ENCODE measurements at places on chromosomes 7 and 10.

DNA sequence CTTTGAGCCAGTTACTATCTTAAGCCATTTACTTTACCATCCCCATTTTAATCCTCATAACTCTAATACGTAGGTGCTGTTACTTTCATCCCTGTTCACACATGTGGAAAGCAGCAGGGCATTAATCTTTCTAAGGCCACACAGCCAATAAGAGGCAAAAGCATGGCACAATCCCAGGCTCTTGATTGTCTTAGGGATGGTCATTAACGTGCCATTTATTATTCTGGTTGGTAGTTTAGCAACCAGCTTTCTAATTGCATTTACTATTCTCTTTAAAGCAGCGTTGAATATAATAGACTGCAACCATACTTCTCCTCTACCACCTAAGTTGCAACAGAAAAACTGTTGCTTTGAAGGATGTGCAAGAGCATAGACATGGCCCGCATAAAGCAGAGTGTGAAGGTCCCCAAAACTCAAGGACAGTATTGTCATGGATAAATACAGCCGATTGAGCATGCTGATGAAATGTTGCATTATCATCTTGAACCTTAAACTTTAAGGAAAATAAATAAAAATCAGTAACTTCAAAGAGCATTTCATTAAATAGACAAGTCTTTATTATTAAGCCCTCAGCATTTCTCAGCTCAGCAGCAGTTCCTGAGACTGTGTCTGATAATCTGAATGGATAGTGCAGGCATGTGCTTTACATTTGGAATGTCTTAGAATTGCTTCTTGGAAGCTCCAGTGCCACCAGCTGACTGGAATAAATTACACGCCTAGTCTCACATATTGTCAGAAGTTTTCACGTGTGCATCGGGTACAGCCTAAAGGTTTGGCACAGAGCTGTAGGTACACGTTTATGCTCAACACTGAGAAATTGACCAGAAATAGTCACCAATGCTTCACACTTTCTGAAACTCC is 467.1 kb downstream of the SDK1 start:
- no peak for DNase-seq

- no peak for DNase-seq
Measured at GRCh38 chr7:134720091-134720935, 59.1 kb upstream of the CALD1 start.

DNA sequence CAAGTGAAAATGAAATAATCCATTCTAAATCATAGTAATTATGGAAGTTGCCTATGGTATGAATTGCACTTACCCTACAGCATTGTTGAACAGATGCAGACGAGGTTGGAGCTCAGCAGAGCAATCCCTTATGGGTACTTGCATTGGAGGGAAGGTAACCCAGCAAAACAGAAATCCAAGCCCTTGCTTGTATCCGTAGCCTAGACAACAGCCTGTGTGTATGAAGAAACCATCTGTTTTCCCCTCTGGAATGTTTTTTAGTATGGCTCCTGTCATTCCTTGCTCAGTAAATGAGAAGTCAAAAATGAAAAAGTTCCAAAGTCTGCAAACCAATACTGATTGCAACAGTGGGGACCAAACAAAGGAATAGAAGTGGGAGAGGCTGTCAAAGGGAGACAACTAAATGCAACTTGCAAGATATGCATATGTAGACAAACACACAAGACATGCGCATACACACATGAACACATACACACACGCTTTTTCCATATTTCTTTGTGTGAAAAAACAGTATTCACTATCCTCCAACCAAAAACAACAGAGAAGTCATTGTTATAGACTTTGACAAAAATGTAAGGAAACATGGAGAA is 260.8 kb downstream of the DYNC1I1 start:
- DNase-seq, result no peak

GRCh38 chr7:93414574-93414973 is 159.9 kb downstream of the CALCR start:
- DNase-seq, result no peak

DNA sequence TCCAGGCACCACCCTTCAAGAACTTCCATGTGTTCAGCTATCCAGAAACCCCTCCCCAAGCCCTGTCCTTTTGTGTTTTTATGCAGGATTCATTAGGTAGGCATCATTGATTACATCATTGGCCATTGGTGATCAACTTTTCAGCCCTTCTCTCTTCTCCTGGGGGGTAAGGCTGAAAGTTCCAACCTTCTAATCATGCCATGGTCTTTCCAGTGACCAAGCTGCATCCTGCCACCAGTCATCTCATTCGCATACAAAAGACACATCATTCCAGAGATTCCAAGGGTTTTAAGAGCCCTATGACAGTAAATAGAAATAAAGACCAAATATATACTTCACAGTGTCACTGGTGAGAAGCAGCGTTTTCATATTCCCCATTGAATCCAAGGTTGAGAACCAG is 48.2 kb downstream of the DNAJC12 start:
- DNase-seq, result no peak

GRCh38 chr7:29884399-29885272 is 78.3 kb downstream of the WIPF3 start:
- DNase-seq, result no peak

DNA sequence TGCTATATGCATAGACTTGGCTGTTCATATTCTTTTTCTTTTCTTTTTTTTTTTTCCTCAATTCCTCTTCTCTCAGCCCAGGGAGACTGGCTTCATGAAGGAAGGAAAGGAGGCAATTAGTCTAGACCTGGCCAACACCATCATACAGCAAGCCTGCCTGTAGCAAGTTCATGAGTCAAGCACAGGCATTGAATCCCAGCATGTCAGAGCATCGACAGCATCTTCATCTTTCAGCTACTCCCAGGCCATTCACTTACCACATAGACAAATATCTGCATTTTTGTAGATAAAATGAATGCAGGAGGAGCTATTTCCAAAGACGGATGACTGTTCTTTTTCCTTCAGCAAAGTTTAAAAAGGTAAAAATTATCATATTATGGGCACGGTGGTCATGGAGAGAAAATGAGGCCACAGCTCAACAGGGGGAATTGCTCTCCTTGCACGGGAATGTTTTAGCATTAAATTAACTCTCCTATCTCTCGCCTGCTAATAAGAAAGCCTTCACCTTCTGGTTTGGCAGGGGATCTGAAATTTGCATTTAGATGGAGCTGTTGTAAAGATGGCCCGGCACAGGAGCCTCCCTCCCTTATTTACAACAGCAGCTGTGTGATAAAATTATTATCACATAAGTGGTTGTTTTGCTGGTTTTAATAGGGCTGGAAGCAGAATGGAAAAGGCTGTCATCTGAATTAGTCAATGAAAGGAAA is 626.5 kb upstream of the AUTS2 start:
- DNase-seq, result no peak

DNA sequence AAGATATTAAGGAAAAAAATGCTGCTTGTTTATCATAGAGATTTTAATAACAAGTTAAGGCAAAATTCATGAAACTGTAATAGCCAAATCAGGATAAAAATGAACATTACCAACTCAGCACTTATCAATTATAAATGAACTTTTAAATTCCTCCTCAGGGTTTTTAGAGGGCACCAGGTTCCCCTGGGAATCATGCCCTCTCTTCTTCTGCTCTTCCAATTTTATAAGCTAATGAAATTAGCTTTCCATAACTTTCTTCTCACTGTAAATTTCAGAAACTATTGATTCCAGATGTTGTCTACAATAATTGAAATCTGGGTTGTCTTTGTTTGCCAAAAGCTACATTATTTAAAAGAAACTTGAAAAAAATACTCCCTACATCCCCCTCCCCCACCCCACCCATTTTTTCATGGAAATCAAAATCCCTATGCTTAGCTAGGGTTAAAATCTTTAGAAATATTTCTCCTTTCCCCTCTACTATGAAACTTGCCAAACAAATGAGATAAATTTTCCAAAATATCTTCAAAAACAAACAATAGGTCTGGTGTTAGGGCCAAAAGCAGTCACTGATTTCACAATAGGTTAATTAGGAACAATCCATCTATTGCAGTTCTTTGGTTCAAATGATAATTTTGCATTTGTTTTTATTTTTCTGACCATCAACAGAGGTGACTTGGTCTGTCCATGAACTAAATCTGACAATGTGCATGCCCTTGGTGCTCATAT is 187.7 kb downstream of the DOCK4 start:
- no peak for DNase-seq

GRCh38 chr10:63596924-63597323 is 75.7 kb downstream of the REEP3 start:
- no peak for DNase-seq

DNA sequence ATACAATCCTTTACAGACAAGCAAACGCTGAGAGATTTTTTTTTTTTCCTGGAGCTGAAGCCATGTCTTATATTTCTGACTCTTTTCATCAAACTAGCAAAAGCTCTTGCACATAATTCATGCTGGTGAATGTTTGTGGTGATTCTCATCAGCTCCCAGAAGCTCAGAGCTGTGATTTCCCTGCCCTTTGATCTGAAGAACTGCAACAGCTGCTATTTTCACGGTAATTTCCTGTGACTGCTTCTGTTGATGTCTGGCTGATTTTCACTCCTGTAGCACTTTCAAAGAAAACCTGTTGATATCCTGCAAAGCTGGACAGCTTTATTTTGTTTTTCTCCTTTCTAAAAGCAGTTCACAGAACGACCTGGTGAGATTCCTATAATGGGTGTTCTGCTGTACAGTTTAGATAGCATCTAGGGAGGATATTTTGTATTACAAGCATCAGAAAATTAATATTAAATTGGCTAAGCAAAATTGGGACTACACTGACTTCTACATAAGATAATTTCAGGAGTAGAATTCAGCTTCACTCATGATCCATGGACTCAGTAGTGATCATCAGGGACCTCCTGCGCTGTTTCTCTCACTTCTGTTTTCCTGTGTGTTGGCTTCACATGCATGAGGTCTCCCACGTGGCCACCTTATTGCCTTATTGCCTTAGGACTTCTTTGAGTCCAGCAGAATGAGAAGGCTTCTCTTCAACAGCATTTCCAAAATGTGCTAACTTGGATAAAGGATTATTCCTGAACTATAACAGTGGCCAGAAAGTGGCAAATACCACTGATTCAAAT is 1111.6 kb upstream of the SORCS1 start:
- no peak for DNase-seq

DNA sequence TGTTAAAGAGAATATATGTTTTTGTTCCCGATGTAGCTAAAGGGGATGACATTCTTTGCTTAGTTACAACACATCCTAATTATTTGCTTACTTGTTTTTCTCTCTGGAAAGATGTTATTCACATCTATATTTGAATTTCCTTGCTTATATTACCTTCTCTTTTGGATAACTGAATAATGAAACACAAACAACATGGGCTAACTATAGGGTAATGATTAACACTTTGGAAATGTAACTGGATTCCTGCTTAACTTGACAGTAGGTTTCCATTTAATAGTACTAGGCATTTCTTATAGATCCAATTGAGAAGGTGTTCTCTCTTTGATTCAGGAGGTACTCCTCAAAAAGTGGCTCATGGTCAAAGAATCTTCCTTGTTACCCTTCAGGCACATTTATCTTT is 141.1 kb downstream of the CCSER2 start:
- no peak for DNase-seq

DNA sequence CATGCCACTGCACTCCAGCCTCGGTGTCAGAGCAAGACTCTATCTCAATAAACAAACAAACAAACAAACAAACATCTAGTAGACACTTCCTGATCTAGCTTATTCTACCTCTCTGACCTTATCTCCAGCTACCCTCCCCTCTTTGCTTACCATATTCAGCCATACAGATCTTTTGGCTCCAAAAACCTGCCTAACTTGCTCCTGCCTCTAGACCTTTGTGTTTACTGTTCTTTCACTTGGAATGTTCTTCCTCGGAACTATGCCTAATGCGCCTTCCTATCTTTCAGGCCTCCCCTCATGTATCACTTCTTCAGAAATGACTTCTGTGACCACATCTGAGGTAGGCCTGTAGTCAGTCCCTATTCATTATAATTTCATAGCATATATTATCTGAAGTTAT is 20.3 kb upstream of the WNT8B start:
- DNase-seq, result no peak

GRCh38 chr10:43042503-43043341 is 34.1 kb upstream of the RET start:
- DNase-seq, result no peak

DNA sequence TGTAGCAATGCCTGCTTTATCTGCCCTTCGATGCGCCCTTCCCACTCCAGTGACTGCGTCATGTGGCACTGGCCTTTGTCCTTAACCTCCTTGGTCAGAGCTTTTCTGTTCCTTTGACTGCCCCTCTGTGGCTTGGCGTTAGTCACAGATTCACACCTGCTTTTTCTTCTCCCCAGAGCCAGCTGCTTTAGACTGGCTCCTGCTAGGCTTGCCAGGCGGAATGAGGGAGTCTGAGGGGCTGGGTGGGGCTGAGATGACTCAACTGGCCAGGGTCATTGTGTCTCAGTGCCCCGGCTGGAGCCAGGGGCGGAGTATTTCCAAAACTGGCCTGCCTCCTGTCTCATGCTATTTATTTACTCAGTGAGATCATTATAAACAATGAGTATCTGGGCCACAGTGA is 194.1 kb downstream of the EMX2 start:
- DNase-seq, result no peak

DNA sequence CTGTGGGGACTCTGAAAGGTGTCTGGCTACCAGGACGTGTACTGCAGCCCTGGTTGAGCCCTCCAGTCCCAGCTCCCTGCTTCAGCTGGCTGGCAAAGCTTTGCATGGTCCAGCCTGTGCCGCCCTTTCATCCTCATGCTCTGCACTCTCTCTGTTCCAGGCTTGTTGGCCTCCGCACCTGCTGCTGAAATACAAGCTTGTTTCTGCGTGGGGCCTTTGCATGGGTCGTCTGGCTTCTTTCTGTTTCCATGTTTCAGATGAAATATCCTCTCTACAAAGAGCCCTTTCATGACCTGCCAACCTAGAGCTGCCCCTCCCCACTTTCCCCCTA is 45.9 kb downstream of the TSPAN15 start:
- no peak for DNase-seq

DNA sequence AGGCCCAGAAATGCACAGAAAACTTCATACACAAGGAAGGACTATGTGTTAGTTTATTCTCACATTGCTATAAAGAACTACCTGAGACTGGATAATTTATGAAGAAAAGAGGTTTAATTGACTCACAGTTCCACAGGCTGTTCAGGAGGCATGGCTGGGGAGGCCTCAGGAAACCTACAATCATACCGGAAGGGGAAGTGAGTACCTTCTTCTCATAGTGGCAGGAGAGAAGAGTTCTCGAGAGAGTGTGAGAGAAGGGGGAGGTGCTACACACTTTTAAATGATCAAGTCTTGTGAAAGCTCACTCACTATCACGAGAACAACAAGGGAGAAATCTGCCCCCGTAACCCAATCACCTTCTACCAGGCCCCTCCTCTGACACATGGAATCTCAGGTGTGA is 16.8 kb upstream of the RAMP3 start:
- DNase-seq, result no peak

GRCh38 chr7:20365486-20365885 is 34.8 kb downstream of the ITGB8 start:
- no peak for DNase-seq

DNA sequence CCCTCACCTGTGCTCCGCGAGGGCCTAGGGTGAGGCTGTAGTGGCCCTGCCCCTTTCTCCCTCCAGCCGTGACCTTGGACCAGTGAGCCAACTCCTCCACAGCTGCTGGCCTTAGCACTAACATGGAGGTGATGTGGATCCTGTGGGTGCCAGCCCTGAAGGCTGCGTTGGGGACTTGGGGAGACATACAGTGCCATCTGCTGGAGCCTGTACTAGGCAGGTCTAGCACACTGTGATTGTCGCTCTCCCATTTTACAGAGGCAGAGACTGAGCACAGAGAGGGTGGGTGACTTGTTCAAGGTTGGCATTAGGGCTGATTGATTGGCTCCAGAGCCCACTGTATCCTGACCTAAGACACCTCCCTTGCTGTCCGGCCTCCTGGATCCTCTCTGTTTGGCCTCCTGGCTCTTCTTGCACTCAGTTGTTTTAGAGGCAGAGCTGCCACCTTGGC is 37.6 kb downstream of the PRF1 start:
- DNase-seq, result no peak

GRCh38 chr7:84454174-84454959 is 259.8 kb upstream of the SEMA3A start:
- no peak for DNase-seq
